Memory B cell (primary cell): ENCODE measurements at places on chromosomes 5 and 9.

DNA sequence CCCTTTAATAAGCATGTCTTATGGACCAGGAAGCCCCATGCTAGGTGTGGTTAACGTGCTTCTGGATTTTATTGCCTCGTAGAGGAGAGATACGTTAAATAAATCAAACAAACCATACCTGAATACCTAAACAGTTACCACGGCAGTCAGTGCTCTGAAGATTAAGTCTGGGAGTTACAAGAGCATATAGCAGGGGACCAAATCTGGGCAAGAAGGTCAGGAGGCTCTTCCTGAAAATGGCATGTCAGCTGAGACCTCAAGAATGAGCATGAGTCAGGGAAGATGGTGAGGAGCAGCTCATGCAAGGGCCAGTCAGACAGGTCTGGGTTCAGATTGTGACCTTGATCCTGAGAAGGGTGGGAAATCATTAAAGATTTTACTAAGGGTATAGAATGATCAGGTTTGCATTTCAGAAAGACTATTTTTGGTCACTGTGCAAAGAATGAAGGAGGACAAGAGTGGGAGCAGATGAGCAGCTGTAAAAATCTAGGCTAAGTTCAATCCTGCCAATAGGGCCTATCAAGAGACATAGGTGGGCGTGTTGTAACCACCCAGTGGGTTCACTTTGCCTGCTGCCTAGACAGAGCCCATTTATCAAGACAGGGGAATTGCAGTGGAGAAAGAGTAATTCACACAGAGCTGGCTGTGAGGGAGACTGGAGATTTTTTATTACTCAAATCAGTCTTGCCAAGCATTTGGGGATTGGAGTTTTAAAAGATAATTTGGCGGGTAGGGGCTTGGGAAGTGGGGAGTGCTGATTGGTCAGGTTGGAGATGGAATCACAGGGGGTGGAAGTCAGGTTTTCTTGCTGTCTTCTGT, 4.8 kb upstream of the ZNF366 start:
- DNase-seq: no peak

DNA sequence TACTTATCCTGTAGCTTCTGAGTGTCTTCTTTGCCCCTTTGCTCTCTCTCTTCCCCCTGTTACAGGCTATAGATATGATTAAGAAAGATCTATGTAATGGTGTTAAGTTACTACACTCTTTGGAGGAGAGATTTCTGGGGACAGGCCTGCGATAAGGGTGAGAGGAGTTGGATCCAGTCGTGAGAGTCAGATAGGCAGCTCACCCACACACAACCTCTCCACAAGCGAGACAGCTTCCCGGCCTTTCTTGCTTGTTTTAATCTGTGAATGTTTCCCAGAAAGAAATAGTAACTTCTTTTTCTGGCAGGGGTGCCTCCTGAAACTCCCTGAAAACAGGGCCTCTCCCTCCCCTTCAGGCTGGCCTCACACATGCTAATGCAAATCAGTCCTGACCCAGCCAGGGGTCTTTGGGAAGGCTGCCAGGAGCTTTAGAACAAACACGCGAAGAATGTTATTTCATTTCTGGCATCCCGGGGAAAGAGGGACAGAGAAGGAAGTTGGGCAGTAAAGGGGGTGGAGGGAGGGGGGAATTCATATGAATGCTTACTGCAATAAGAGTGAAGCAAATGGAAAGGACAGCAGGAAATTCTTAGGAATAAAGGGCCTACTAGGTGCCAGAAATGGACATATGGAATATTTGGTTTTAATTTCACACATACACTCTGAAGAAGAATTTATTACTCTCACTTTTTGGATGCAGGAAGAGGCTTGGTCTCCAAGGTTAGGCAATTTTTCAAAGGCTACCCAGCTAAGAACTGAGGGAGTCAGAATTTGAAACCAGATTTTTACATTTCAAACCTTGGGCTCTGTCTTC, 215.8 kb upstream of the TRIM32 start:
- DNase-seq: no peak

- no peak for DNase-seq
These were observed 735.6 kb upstream of the PTPRD start for GRCh38 chr9:11348366-11348765.

- DNase-seq: no peak
These were observed 27.3 kb downstream of the IFNW1 start for GRCh38 chr9:21114311-21114710.

DNA sequence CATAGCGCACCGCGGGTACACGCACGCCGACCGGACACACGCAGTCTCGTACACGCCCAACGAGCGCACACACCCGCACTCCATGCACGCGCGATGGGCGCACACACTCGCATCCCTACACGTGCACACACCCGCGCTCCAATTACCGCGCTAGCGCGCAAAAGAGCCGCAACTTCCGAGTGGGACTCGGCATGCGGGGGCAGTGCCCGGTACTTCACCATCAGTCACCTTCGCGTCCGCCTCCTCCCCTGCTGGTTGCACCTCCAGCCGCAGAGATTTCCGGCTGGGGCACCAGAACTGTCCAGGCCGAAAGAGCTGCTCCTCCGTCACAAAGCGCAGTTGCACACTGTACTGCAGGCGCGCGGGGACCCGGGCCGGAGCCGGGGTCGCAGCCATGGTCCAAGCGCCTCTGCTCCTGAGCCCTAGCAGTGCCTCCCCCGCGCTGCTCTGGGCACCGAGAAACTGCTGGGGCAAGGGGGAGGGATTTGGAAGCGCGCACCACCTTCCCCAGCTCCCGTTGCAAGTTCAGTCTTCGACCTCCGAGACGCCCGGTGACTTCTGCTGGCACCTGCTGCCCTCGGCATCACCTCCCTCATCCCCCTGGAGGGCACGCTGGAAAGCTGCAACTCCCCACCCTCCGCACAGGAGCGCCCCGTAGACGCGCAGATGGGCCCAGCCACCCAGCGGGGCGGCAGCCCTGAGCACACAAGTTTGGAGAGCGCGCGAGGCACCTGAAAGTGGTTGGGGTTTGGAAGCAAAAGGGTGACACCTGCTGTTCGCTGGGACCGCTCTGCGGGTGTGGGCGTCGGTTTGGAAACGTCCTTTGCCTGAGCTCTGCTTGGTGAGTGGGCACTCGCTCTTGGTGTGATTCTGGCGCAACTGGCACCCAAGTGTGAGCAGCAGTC, 337.4 kb upstream of the PUM3 start:
- no peak for DNase-seq

DNA sequence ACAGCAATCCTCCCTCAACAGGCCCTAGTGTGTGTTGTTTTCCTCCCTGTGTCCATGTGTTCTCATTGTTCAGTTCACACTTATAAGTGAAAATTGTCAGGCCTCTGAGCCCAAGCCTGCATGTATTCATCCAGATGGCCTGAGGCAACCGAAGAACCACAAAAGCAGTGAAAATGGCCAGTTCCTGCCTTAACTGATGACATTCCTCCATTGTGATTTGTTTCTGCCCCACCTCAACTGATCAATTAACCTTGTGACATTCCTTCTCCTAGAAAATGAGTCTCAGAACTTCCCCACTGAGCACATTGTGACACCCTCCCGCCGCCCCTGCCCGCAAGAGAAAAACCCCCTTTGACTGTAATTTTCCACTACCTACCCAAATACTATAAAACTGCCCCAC, 17.4 kb upstream of the TRPC7 start:
- no peak for DNase-seq

- no peak for DNase-seq
These were observed 142.4 kb upstream of the GRAMD2B start for GRCh38 chr5:126280846-126281245.

DNA sequence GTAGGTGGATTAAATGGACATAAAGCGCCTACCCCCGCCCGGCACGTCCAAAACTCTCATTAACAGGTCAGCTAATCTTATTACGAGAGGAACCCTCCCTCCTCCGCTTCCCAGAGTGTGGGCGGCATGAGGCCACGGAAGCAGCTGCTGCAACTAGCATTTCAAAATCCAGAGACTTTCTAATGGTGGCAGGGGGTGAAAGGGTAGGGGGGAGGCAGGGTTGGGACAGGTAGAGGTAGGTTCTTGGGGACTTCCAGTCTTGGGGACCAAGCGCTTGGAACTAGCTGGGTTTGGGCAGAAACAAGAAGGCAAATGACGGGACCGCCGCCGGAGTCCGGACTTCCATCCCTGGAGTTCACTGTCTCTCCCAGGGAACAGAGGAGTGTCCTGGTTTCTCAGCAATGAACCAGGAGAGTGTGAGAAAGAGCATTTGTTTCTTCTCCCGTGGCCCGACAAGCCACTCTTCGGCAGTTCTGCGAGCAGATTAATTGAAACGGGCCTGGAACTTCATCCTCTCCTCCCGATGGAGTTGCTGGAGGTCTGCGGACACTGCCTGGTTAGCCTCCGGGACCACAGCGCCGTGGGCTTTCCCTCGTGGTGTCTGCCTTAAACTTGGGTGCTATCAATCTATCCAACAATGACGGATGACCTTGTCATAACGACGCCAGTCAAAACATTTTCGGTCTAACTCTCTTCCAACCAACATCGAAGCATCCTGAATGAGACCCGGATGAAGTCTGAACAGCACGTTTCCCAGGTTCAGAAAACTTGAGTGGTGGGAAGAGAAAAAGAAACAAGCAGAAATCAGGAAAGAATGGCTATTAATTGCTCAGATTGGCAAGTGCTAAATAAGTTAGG, 1.6 kb upstream of the PRDM6 start:
- no peak for DNase-seq

- DNase-seq: no peak
These were observed 143.7 kb upstream of the SLC30A5 start for GRCh38 chr5:68950125-68950524.

GRCh38 chr5:94433397-94434163, 184.8 kb downstream of the KIAA0825 start:
- DNase-seq: no peak

DNA sequence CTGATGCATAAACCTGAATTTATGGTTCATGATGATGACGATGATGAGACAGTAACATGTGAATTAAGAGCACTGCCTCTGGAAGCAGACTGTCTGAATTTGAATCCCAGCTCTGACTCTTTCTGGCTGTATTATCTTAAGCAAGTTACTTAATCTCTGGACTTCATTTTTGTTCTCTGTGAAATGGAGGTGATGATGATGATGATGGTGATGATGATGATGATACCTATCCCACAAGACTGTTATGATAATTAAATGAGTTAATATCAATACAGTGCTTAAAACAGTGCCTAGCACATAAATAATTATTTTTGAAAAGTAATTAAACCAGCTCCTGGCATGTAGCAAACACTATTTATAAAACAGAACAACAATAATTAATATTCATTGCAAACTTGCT, 13.2 kb upstream of the AGGF1 start:
- DNase-seq: no peak

GRCh38 chr5:138706655-138707480, 46.4 kb upstream of the CTNNA1 start:
- DNase-seq: no peak

DNA sequence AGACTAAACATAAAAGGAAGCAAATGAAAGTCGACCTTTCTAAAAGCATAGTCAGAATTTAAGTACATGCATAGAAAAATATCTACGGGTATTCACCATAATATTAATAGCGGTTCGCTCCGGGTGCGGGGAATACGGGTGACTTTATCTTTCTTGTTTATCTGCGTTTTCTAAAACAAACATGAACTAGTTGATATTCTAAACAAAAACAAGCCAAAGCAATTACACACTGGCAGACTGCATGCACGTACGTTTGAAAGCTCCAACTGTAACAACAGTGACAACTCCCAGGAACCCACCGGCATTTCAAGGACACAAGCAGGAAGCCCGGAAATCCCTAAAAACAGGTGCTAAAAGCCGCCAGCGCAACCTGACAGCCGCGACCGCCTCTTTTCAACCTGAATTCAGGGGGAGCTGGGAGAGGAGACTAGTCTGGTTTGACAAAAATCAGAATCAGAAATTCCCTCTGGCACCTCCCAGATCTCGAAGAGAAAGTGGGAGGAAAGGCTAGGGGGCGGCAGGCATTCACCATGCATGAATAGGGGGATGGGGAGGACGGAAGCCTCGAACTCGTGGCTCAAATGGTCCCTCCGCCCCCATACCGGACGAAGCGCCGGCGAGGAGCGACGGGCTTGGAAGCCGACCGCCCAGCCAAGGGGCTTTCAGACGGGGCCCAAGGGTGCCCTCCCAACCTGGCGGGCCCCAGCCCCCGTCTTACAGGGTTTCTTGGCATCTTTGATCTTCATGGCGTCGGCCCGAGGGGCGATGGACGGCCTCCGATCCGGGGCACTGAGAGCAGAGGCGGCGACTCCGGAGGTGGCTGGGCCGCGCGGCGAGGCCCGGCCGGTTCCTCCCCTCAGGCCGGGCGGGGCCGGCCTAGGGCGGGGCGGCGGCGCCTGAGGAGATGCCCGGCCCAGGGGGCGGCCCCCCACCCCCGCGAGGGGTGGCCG, at the start of gene PANK3:
TSS of gene PANK3 (minus strand) at position 831 of the 950 bp plus-strand sequence. CDS start at position 746, 85 bp downstream.
- DNase-seq: no peak

DNA sequence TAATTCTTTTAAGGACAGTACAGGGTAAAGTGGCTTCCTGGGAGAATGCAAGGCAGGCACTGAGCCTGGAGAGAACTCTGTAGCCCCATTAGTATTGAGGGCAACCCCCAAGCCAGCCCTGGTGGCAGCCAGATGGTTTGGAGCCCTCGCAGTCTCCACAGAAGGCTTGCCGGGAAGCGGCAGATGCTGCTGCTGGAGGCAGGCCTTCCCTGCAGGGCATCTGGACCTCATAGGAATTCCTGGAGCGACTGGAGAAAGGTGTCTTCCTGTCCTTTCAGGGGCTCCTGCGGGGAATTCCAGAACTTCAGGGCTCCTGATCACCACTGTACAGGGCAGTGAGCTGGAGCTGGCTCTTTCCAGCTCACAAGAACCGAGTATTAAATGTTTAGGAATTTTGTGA, 167.5 kb downstream of the INSYN2B start:
- DNase-seq: no peak

DNA sequence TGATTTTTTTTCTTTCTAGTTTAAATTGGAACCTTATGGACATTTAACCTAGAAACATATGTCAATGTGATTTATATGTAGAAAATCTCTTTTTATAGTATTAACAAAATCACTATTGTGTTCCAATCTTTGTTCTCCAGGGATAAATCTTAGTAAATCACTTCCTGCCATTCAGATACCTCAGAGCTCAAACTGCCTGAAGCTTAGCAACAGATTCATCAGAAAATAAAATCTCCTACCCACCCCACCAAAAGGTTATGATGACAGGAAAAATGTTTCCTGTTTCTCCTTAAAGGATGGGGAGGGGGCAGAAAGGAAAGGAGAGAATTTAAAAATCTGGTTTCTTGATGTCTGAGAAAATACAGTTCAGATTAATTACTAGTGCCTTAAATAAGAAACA, 105.0 kb upstream of the TUT7 start:
- DNase-seq: no peak

DNA sequence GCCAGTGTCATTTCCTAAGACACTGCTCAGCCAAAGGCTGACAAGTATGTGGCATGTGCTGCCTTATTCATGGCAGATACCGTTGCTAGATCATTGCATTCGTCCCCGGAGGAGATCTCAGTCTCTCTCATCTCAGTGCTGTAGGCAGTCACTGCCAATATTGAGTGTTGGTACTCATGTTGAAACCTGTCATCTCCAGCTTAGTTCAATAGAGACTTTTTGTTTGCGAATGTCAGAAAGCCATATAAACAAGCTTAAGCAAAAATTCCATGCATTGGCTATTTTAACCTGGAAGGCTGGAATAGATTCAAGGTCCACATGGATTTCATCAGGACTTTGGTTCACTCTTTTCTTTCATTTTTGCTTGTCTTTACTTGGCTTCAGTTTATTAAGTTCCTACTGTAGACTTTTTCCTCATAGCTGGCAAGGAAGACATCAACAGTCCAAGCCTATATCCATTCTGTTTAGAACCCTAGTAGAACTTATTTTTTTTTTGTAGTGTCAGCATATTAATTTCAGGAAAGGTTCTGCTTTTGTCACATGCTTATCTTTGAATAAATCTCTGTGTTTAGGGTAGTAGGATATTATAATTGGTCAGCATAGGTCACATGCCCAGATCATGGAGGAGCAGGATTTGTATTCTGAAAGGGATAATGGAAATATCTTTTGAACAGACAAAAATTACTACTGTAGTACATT, 66.8 kb downstream of the FCHO2 start:
- no peak for DNase-seq
